HFF-Myc (cell line): ENCODE measurements at places on chromosomes 5 and 9.

DNA sequence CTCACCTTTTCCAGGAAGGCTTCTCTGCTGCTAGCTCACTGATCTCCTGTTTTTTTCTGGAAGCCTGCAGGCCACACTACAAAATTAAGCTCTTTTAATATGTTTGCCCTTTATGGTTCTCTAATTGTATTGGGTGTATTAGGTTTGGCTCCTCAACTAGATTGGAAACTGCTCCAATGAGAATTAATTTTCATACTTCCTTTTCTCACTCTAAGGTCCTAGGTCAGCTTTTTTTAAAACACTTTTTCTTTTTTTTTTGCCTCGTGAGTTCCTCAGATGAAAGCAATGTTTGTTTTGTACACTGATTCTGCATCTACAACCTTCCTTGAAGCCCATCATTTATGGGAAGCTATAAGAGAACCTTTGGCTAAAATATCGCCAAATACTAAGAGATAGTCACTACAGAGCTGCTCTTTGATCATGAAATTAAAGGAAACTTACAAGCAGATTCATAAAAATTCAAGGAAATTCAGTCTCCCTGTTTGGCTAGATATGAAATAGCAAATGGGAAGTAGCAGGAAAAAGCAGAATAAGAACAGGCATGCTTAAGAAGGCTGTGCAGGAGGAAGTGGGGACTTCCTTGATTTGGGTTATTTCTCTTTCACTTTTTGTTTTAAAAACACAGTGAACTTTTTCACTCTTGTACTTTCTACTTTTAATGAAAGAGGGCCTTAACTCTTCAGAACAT is 55.2 kb upstream of the FYB1 start:
- DNase-seq: no peak

DNA sequence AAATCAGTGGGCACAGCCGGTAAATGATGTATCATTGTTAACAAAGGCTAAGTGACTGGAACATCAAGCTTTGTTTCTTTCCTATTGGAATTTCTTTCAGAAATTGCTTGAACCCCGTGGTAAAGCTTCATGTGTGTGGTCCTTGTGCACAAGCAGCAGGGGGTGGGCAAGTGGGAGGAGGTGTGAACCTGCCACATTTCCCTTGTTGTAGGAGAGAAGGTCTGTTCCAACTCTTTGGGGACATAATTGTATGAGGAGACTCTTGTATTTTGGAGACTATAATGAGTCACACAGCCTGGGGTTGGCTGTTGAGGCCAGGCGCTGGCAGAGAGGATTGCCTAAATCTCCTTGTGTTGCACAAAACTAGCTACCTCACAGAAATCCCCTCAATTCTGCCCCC is 620.5 kb downstream of the IRX1 start:
- no peak for DNase-seq

DNA sequence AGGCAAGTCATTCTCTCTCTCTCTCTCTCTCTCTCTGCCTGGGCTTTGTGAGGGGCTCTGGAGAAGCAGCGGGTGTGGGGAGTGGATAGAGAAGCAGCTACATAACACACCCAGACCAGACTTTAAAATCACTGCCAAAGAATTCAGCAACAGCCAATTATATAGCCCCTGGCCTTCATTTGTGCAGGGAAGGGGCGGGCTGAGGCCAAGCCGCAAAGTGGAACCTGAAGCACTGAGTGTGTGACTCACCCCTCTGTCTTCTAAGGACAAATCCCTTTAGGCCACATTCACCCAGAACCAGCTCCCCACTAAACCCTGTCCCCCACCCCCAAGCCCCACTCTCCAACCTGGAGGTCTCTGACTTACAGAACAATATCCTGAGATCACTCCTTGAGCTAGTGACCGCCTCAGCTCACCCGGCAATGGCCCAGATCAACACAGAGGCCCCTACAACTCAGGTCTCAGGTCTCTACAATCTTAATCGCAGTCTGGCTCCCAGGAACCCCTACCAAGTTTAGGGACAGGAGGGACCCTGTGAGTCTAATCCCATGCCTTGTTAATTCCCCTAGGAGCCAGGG is 6.0 kb downstream of the B4GALT1 start:
- peak; percentile 90 for DNase-seq

- DNase-seq: no peak
Observed at GRCh38 chr5:129977810-129978209, 73.5 kb downstream of the CHSY3 start.

- no peak for DNase-seq
Observed at GRCh38 chr5:145666591-145666990, 168.6 kb downstream of the PRELID2 start.

GRCh38 chr9:120365386-120365785 is 214.6 kb downstream of the CDK5RAP2 start:
- DNase-seq: no peak

- peak; percentile 66 for DNase-seq
Observed at GRCh38 chr5:139197710-139198669, at the start of gene SIL1. TSS of gene SIL1 (minus strand) at chr5:139198368. CDS start at chr5:139127843, 70,525 bp downstream.

DNA sequence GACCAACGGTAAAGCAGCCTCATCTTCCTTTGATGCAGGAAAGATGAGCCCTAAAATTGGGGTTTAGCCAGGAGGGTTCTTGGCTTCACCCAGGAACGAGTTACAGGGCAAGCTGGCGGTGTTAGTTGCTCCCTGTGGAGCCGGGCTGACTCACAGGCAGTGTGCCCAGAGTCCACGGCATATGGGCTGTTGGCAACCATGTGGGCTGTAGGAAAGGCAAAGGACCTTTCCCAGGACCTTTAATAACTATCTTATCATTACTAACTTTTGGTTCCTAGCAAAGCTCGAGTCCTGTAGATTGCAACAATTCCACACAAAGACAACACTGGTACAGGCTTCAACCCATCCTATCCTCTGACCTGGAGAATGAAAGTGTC is 29.8 kb upstream of the CLPTM1L start:
- DNase-seq: no peak

DNA sequence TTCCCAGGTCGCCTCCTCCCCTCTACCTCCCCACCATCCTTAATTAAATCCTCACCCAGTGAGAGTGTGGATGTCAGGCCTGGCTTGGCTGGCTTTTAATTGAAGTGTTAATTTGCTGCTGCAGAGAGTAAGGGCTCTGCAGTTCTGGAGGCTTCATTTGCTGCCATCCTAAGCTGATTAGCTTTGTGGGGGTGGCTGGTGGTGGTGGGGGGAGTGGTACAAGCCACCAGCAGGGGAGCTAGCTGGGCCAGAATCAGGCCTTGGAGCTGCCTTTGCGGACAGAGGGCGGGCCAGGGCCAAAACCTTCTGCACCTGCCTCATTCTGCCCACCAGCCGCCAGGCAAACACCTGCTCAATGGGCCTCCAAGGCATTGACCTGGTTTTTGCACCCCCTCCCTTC is 26.8 kb upstream of the TIFAB start:
- no peak for DNase-seq

- DNase-seq: no peak
Observed at GRCh38 chr9:6552498-6553121, 92.9 kb downstream of the GLDC start.

DNA sequence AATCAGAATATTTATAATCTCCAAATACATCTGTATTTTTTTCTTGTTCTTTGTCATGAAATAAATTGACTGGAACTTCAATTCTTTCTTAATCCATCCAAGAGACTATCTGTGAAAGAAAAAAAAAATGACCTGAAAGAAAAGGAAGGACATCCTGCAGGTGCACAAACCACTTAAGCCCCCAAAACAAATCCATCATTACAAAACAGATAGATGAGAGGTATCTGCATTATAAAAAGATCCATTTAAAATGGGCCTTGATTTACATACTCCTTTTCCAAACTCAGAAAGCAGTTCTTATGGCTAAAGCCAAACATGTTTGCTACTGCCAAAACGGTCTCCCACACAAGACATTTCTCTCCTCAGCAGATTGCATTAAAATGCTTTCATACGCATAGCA is 85.5 kb downstream of the ELAVL2 start:
- no peak for DNase-seq

- DNase-seq: peak; percentile 30
Observed at GRCh38 chr5:169350016-169350415, 49.1 kb upstream of the SLIT3 start.

- DNase-seq: no peak
Observed at GRCh38 chr5:77798456-77798855, 22.3 kb upstream of the TBCA start.

DNA sequence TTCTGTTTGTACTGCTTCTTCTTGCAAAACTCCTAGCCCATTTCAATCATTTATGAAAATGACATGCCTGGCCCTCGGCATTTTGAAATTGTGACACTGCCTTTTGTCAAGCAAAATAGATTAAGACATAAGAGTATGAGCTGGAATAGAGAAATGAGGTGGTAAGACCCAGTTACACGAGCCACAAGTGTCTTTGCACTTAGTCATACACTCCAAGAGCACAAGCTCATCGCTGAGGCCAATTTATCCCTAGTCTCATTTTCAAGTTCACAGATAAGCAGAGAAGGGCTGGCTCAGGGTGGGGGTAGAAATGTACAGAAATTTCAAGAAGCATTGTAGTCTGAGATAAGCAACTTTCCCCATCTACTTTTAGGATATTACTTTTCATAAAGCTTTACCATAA is 40.6 kb upstream of the MAP1B start:
- no peak for DNase-seq

DNA sequence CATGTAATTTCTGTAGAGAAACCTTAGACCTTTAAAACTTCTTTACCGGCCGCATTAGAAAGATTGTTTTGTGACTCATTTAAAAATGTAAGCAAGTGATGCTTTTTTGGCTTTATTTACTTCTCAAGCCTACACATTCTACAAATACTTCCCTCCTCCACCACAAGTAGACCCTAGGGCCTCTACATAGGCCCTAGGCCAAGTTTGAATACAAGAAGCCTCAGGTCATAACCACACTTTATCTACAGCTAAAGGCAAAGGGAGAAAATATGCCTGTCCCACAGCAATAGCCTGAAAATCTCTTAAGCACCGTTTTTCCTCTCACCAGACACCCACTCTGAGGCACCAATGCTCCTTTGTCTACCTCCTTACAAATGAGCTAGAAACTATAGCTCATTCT is 53.9 kb downstream of the CSNK1A1 start:
- DNase-seq: peak; percentile 42

GRCh38 chr5:168360521-168361285 is 69.3 kb downstream of the WWC1 start:
- no peak for DNase-seq

DNA sequence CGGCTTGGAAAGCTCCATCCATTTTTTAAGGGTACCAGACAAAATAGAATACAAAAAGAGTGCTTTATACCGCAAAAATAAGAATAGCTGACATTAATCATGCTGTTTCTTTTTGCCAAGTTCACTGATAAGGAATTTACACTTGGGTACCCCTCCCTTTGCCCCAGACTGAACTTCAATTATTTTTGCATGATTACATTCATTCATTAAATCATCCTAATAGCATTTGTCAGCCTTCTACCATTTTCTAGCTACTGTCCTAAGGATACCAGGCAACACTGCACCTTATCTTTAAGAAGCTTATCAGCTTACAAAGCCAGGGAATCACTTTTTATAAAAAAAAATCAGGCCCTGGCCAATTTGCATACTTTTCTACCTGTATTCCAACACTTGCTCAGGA is 48.4 kb downstream of the YIPF5 start:
- no peak for DNase-seq

DNA sequence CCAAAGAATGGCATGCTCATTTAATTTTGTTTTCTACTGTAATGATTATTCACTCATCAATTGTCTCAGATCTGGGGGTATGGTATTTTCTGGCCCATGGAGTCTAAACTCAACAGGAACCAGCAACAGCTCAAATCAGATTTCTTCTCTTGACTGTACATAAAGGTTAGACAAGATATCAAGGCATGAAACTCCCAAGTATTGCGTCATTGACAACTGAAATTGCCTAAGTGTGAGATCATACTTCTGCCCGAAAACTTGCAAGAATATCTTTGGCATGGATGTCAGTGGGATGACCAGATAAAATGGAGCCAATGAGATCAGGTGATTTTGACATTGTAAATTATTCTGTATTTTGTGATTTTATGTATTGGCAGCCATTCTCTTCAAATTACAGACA is 141.7 kb upstream of the STK32A start:
- no peak for DNase-seq
